ENCODE measurements at places on chromosomes 2 and 18.

DNA sequence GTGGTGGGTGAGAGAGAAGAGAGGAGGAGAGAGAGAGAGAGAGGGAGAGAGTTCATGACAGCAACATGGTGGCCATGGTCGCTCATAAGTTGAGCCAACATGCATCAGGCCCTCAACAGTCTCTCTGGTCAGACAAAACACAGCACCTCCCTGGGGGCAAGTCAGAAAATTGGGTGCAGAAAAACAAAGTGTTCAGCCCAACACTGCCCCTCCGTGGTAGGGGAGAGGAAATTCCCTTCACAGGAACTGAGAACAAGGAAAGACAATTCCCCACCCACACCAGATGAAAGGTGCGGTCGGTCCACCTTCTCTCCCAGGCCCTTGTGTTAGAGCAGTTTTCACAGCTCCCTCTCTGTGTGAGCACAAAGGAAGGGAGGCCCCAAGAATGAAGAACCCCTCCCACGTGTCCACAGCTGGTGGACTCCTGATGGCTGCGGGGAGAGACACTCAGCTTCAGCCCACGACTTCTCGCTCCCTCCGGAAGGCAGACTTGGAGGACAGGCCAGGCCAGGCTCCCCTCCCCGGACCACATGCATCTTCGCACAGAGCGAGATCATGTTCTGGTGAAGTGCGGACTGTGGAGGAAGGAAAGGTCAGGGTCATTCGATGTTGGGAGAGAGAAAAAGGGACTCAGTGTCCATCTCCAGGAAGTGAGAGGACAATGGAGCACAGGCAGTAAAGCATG is 181.7 kb downstream of the ANAPC1 start:
- no peak for DNase-seq

DNA sequence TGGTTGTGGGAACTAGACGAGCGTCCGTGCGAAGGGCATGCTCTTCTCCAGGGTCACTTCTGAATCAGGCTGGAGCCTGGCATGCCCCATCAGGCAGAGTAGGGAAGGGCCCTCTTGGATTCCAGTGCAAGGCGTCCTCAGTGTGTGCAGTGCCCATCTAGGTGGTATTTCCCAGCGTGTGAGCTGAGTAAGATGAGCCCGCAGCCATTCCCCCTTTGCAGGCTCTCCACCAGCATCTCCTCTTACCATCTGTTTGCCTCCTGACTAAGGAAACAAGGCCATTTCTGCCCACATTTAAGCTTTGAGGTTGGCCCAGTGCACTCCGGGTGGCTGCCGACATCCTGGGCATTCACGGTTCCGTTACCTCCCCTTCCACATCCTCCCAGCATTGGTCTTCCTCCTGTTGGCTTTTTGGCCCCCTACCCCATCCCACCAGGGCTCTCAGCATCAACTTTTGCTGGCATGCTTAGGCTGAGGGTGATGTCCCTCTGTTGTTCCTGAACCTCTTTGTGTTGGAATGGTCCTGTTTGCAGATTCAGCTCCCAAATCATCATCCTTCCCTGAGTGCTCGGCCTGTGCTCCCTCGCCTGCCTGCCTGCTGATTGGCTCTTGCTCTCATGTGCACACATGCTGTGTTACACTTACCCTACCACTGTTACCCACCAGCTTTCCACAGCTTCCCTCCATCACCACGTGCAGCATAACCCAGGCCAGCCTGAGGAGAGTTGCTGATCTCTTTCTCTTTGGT is 11.8 kb downstream of the CEP68 start:
- DNase-seq: no peak

GRCh38 chr2:95350774-95351597 is 51.5 kb upstream of the FAHD2A start:
- DNase-seq: no peak

- no peak for DNase-seq
Measured at GRCh38 chr2:77434880-77435279, 87.3 kb downstream of the LRRTM4 start.

DNA sequence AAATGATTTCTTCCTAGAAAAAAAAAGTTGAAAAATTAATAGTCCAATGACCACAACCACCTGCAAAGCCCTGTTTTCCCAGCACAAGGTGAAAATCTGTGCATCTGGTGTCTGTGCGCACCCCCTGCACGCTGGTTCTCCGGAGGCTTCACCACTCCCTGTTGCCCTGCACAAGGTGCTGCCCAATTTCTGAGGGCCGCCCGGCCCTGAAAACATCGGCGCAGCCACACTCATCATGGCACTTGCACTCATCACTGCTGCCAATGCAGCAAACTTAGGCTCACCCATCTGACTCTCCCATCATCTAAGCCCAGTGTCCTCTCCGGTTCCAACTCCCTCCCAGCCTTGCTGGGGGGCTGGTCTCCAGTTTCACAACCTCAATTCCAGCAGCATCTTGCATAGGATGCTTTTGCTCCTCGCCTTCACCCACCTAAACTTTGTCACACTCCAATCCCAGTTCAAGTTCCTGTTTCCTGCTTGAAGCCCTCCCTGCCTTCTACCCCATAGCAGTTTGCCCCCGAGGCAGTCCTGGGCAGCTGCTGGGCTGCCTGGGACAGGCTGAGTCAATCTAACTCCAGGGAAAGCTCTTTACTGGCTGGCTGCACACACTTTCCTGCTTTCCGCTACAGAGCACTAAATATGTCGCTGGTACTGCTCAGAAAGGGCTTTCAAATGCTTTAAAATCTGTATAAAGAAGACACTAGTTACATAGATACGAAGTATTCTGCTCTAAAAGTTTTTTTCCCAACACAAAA is 522.5 kb upstream of the ID2 start:
- DNase-seq: no peak
